ENCODE measurements at places on chromosomes 6 and 20. TPM values are rescaled to one million over a fixed set of nuclear protein-coding genes. Genes with fewer than 3 reads are reported as not detected.

Gene FAM162B
- not detected for total RNA-seq

Gene CLPSL2
- not detected for total RNA-seq

Gene ZC3H12D
- 90.4 TPM for total RNA-seq

Gene PGC
- 0.58 TPM for total RNA-seq

Gene SH3BGRL2
- total RNA-seq = 1.0 TPM

Gene GTSF1L
- total RNA-seq = 0.63 TPM

Gene ANKRD66
- total RNA-seq = not detected

Gene DZANK1
- total RNA-seq = 3.2 TPM

Gene SLC22A2
- not detected for total RNA-seq

Gene FAM217A
- total RNA-seq = not detected

Gene LRRC1
- total RNA-seq = 2.6 TPM

Gene CYP39A1
- not detected for total RNA-seq

Gene BMP6
- not detected for total RNA-seq

Gene IL17A
- total RNA-seq = not detected

Gene HFE
- 1.4 TPM for total RNA-seq
